ENCODE measurements at places on chromosomes 3 and 15.

DNA sequence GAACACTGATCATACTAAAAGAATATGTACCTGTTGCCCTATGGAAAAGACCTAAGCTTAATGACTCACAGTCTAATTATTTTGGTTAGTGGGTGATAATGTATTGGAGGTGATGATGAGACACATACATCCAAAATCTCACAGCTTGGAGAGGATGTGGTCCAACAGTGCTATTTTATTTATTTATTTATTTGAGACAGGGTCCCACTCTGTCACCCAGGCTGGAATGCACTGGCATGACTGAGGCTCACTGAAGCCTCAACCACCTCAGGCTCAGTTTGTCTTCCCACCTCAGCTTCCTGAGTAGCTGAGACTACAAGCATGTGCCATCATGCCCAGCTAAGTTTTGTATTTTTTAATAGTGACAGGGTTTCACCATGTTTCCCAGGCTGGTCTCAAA, 35.0 kb downstream of the LPP start:
- DNase-seq = no peak

GRCh38 chr3:172138193-172138537, 98.8 kb downstream of the FNDC3B start:
- DNase-seq = no peak

- no peak for DNase-seq
These were observed 19.7 kb downstream of the ABHD2 start for GRCh38 chr15:89107984-89108383.

- DNase-seq = no peak
These were observed 123.3 kb downstream of the MOBP start for GRCh38 chr3:39590806-39591205.

- peak; percentile 68 for DNase-seq
These were observed 603 bp downstream of the EIF1B start for GRCh38 chr3:40309925-40310695.

- DNase-seq = peak; percentile 51
These were observed 922.9 kb downstream of the SI start for GRCh38 chr3:164155400-164155799.

DNA sequence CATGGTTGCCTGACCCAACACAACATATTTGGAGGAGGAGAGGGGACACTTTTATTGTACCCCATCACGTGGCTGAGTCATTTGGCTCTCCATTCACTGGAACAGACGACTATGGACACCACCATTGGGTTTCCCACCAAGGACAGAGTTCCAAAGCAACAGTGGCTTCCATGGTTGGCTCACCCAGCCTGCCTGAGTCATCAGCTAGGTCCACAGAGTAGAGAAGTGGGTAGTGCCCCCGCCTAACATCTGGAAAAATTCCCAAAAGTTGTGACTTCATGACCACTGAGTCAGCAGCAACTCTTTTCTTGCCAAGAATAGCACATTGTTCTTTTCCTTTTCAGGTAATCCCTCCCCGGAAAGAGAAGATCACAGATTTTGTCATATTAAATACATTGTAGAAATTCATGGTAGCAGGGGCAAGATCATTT, 3.0 kb upstream of the PPP1R2 start:
- DNase-seq = peak; percentile 80

- peak; percentile 10 for DNase-seq
These were observed 31.7 kb upstream of the FAM3D start for GRCh38 chr3:58698246-58698645.

DNA sequence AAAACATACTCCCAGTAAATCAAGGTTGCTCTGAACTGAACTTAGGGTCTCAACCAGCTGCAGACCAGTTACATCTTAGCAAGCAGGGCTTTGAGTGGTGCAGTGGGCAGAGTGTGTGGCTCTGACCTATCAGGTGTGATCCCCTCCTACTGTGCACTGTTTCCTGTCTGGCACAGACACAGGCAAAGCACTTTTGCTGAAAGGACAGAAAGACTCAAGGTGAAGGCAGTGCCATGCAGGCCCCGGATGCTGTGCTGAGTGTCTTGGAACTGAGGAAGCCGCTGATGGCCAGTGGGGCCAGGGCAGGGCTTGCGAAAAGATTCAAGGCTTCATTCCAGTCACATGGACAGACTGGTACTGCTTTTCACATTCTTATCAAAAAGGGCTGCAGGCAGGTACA, 85.2 kb downstream of the CACNA1D start:
- DNase-seq = no peak

GRCh38 chr15:57218826-57219576, 157.3 kb upstream of the CGNL1 start:
- DNase-seq = peak; percentile 53

- no peak for DNase-seq
These were observed 449.8 kb upstream of the TPRG1 start for GRCh38 chr3:188721990-188722389.

- DNase-seq = no peak
These were observed 47.1 kb upstream of the ADGRG7 start for GRCh38 chr3:100562224-100562857.

DNA sequence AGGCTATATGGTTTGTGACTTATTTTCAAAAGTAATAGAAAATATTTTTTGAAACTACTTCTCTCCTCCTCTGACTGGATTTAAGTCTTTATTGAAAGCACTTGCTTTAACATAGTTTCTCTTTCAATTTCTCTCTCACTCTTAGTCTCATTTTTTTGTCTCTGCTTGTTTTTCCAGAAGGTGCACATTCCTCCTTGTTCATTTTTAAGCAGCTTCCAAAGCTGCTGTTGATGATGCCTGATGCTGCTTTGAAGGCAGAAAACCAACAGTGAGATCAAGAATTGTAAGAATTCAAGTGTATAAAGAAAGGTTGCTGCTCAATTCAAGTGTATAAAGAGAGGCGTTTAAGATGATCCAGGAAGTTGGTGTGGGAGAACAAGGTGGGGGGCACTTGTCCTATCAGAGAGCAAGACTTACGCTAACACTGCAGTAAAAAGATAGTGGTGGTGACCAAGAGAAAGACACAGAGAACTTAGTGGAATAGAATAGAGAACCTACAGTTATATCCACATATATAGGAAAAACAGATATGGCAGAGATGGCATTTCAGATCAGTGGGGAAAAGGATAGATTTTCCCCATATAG, 12.1 kb downstream of the NR2C2 start:
- DNase-seq = peak; percentile 31
